Activated CD4-positive, alpha-beta T cell treated with anti-CD3 and anti-CD28 coated beads, Interleukin-2, amount 50 U/mL, for 48 hours (primary cell): ENCODE measurements at places on chromosomes 16 and 17.
A peak's percentile ranks its signal among the peaks of the same experiment; 100 is the strongest.

DNA sequence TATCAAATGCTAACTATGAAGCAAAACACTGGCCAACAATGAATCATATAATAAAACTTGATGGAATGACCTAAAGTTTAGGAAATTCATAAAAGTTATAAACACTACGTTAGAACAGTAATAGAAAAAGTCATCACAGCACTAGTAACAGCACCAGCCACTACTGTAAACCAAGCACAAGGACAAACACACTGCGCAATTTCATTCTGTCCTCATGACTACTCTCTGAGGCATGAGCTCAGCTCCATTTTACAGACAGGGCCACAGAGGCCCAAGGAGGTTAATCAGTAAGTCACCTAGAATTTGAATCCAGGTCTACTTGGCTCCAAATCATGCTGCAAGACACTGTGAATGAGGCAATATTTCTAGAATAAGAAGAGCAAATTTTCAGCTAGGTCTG lies 13.4 kb downstream of the EMC8 start:
- no peak for DNase-seq

- no peak for DNase-seq
Measured at GRCh38 chr17:29344201-29344856, 45.8 kb upstream of the TAOK1 start.

- no peak for DNase-seq
Measured at GRCh38 chr17:30547778-30548573, 70.8 kb downstream of the GOSR1 start.

DNA sequence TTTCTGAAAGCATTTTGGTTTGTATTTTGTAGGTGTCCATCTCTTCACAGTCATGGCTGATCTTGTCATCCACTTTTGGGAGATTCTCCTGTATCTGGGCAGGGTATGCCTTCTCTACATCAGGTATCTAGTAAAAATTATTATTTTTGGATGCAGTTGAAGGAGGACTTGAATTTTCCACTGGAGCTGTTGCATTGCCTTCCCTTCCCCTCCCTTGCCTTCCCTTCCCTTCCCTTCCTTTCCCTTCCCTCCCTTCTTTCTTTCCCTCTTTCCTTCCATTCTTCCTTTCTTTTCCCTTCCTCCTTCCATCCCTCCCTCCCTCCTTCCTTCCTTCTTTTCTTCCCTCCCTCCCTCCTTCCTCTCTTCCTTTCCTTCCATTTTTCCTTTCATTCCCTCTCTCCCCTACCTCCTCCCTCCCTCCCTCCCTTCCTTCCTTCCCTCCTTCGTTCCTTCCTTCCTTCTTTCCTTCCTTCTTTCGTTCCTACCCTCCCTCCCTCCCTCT lies 33.8 kb upstream of the CPHXL start:
- DNase-seq: no peak

GRCh38 chr17:80455784-80456183 lies 20.6 kb downstream of the NPTX1 start:
- DNase-seq: no peak

DNA sequence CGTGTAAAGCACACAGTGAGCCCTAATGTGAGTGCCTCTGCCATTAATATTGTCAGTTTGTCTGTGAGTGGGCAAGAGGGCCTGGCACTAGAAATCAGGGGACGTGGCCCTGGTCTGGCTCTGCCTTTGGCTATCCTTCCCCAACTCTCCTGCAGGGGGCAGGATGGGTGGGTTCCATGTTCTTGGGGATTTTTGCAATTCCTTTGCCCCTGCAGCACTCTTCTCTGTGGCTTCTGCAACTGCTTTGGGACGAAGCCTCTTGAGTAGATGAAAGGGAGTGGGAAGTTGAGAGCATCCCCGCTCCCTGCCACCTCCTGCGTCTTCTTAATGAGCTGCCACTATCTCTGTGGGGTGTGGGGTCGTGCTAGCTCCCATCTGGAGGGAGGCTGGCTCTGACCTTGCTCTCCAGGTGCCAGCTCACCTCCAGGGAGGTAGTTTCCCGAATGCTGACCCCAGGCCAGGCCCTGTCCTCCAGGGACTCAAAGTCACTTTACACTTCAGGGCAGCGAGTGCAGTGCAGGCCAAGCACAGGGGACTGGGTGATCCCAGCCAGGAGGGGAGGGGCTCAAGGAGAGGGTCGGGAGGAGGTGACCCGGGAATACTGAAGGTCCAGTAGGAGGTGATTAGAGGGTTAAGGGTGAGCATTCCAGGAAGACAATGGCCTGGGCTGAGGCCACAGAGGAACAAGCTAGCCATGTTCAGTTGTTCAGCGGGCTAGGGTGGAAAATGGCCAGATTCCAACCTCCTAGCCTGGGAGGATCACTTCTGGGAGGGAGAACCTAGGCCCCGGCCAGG lies 121.0 kb upstream of the NLRP1 start:
- DNase-seq: peak; percentile 16
